ENCODE measurements at places on chromosomes 13 and 19.

- no peak for DNase-seq
These were observed 16.3 kb downstream of the S1PR2 start for GRCh38 chr19:10214784-10215183.

DNA sequence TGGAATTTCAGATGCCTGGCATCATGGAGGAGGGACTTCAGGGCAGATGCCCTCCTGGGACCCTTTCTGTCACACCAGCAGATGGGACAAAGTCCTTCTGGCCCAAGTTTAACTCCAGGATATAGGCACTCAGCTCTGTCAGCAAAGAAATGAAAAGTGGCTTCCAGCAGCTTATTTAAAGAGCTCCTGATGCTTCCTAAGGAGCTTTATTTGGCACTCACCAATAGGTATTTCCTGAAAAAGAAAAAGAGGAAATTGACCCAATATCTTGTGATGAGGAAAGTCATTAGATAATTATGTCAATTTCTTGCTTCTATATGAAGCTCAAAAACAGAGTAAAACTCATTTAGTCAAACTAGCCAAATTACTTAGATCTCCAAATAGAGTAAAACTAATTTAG is 224.6 kb downstream of the RAP2A start:
- no peak for DNase-seq

GRCh38 chr19:2634228-2634951 is 68.1 kb downstream of the GNG7 start:
- no peak for DNase-seq

DNA sequence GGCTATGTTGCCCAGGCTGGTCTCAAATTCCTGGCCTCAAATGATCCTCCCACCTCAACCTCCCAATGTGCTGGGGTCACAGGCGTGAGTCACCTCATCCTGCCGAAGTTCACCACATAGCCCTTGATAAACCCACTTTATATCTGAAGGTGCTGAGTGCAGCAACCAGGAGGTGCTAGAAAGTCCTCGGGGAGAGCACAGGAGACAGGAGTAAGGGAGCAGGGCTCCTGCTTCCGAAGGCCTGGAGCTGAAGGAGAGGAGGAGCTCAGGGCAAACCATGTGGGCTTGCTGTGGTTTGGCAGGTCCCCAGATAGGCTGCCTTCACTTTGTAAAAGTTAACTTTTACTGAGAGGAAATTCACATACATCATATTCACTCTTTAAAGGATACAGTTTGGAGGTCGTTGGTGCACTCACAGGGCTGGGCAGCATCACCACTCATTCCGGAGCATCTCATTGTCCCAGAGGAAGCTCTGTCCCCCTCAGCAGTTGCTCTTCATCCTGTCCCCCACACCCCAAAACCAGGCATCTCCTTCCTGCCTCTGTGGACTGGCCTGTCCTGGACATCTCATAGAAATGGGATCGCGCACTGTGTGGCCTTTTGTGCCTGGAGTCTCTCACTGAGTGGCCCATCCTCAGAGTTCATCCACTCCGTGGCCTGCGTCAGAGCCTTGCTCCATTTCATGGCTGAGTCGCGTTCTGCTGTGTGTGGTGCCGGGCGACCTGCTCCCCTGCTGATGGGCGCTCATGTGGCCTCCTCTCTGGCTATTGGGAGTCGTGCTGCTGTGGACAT is 49.5 kb downstream of the KDM4B start:
- no peak for DNase-seq

DNA sequence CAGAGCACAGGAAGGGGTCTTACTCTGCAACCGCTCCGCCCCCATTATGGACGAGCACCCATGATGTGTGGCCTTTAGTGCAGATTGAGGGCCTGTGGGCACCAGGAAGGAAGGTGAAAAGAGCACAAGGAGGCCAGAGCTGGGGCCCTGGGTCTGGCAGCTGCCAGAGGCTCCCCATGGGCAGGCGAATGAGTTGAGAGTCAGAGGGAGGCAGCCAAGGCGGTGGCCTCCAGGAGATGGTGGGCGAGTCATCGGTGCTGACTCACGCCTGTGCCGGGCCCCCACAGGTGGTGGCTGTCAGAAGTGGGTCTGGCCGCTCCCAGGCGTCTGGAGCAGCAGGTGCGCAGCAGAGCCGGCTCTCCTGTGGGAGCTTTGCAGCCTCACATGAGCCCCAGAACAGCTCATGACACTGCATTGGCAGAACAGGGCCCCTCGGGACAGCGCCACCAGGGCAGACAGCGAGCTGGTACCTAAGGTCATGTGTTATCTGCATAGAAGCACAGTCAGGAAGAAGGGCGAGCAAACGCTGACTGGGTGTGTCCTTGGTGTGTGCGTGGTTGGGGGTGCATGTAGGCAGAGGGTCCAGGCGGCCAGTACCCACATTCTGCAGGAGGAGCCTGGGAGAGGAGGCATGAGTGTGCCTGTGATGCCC is 68.8 kb downstream of the CHST8 start:
- DNase-seq: no peak

DNA sequence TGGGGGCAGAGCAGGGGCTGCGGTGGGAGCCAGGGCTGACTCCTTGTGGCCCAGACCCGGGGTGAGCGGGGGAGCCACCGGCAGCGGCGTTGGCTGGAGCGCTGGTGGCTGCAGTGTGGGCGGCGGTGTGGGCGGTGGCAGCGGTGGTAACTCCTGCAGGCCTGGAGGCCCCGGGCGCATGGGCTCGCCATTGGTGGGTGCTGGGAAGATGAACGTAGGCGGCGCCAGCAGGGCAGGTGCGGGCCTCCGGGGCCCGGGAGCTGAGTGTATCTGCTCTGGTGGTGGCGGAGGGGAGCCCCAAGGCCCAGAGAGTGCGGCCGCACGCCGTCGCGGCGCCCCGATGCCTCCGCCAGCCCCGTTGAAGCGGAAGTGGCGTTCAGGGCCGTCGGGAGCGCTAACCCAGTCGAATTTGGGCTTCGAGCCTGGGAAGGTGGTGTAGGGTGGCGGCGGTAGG is 2.0 kb downstream of the GGN start:
- DNase-seq: no peak

DNA sequence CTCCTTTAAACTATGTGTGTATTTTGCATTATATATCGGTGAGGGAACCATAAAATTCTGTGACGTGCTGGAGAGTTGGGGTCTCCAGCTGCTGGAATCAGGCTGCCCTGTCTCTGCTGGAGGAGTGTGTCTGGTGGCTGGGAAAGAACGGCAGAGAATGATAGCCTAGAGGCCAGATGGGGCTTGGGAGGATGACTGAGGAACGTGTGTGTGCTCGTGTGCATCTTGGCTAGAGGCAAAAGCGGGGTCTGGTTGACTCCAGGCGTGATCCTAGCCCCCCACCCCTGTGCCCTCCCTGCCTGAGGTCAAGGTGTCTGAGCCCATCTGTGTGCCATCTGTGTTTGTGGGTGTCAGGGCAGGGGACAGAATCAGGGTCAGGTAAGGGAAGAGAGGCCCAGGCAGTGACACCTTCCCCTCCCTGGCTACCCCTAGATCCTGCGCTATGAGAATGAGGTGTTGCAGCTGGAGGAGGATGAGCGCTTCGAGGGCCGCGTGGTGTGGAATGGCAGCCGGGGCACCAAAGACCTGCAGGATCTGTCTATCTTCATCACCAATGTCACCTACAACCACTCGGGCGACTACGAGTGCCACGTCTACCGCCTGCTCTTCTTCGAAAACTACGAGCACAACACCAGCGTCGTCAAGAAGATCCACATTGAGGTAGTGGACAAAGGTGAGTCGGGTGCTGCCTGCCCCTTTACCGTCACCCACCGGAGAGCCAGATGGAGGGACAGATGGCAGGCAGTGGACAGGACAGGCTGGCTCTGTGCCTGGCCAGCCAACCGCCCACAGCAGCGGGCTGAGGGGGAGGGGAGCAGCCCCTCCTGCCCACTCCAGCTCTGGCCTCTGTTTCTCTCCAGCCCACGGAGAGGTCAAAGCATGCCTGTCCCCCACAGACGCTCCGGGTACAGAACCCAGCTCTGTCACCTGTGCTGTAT is 3.1 kb downstream of the SCN1B start:
- DNase-seq: no peak

- DNase-seq: no peak
These were observed 63.0 kb upstream of the FLT1 start for GRCh38 chr13:28557725-28558520.

DNA sequence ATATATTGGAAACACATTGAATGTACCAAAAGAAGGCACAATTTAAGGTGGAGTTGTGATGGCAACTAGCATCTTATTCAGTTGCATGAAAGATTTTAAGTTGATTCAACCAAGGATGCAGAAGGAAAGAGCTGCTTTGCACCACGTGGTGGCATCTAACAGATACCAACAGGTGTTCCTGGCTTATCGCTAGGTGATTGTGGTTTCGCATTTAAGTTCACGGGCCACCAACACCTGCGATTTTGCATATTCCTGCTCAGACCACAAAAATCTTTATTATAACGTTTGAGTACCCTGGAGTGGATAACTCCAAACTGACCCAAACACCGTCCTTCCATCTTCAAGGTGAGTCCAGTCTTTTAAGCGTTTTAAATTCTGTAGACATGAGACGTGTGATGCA is 45.3 kb downstream of the RGCC start:
- no peak for DNase-seq

- DNase-seq: no peak
These were observed 62.1 kb downstream of the ARHGEF7 start for GRCh38 chr13:111177081-111177711.

DNA sequence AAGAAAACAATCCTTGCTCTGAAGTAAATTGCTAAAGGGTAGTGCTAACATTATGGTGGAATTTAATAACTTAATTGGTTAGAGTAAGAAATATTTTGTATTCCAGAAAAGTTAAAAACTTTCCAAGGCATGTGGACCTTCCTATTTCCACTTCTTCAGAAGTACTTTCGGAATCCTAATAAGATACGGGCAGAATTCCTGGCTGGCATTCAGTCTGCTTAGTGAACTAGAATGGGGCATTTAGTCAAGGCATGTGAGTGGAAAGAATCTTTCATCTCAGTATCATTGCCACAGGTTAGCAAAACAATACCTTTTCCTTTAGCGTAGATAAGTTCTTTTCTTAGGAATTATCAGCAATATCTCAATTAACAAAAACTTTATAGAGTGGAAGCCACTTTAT is 85.1 kb downstream of the TNFRSF19 start:
- DNase-seq: no peak

DNA sequence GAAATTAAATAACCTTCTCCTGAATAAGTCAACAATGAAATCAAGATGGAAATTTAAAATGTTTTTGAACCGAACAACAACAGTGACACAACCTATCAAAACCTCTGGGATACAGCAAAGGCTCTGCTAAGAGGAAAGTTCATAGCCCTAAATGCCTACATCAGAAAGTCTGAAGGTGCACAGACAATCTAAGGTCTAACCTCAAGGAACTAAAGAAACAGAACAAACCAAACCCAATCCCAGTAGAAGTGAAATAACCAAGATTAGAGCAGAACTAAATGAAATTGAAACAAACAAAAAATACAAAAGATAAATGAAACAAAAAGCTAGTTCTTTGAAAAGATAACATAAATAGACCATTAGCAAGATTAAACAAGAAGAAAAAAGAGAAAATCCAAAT is 9.0 kb downstream of the UGGT2 start:
- no peak for DNase-seq

DNA sequence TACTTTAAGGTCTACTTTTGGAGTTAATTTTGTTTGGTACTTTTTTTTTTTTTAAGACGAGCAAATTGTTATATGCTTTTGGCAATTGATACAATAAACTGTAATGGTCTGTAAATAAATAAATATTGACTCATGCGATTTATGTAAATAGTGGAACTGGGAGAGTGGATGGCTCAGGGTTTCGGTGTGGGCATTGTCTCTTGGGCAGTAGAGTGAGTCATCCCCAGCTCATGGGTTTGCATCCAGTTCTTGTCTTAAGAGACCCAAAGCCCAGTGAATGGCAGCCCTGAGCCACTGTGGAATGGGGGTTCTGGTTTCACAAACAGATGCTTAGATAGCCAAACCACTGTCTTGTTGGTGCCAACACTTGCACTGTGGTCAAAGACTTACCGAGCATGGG is 33.0 kb downstream of the FGF9 start:
- no peak for DNase-seq

DNA sequence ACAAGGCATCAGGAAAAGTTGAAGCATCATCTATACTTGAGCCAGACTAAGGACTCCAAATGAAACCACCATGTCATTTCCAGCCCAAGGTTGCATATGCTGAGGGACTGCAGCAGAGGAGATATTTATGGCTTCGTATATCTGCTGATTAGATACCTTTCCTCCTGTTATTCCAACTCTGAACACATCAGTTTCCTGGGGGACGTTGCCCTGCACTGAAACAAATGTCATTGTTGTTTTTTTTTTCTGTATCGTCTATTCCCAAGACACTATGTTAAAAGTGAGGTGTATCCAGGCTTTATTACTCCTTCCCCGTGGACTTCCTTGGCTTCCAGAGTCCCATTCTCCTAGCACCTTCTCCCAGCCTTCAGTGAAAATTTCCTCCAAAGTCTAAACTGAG is at the start of gene OR7A17:
OR7A17 (minus strand) TSS at position 101 of the 400 bp plus-strand sequence. CDS start 4,777 bp downstream, outside the sequence.
- DNase-seq: no peak

GRCh38 chr13:73223372-73223781 is 164.6 kb downstream of the KLF5 start:
- DNase-seq: no peak

GRCh38 chr13:111187960-111188541 is 72.9 kb downstream of the ARHGEF7 start:
- no peak for DNase-seq

DNA sequence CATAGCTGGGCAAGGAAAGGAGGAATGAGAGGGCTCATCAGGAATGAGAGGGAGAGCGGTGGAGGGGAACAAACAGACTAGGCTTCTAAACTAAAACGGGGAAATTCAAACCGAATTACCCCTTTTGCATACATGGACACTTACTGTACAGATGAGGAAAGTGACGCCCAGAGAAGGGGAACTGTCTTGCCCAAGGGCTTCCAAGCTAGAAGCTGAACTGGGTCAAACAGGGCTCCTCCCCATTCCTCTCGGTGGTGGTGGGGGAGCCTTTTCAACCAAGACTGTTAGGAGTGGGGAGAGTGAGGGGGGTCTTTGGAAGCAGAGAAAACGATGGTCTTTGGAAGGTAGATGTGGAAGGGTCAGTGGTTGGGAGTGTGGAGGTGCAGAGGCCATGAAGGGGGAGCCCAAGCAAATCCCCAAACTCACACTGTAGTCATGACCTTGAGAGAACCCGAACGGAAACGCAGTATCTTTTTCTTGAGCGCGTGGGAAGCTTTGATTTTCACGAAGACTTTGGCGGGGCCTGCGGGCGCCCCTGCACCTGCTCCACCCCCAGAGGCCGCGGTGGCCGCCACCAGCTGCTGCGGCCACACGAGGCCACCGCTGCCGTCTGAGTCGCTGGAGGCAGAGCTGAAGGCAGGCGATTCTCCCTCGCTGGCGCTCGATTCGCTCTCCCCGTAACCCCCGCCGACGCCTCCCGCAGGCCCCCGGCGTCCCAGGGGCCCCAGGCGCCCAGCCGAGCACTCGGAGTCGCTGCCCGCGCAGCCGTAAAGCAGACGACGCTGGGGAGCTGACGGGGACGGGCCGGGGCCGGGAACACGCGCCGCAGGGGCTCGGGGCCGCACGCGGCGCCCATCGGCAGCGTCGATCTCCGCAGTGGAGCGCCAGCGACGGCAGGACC is 12.3 kb upstream of the GNG8 start:
- no peak for DNase-seq

- DNase-seq: no peak
These were observed 89.7 kb upstream of the MCF2L start for GRCh38 chr13:112879283-112879833.

- DNase-seq: no peak
These were observed 479.7 kb downstream of the FOXO1 start for GRCh38 chr13:40186626-40187323.

- no peak for DNase-seq
These were observed 6.5 kb upstream of the GPC6 start for GRCh38 chr13:93220073-93220472.

GRCh38 chr13:95262837-95263384 is 38.3 kb downstream of the ABCC4 start:
- DNase-seq: no peak
